ENCODE measurements at places on chromosomes 1 and 21. TPM values are rescaled to one million over a fixed set of nuclear protein-coding genes. Genes with fewer than 3 reads are reported as not detected.

GRCh38 chr1:31587720-31588423 lies 11.6 kb downstream of the TINAGL1 start:
- peak; percentile 82 for DNase-seq

GRCh38 chr1:218259800-218260199 lies 25.3 kb upstream of the RRP15 start:
- no peak for DNase-seq

- DNase-seq: no peak
Measured at GRCh38 chr1:179369751-179370341, 4.1 kb downstream of the AXDND1 start.

GRCh38 chr1:229948438-229948837 lies 118.6 kb upstream of the GALNT2 start:
- no peak for DNase-seq

GRCh38 chr1:234849832-234850231 lies 239.9 kb upstream of the IRF2BP2 start:
- DNase-seq: no peak

GRCh38 chr1:186078245-186078644 lies 296.8 kb downstream of the TPR start:
- DNase-seq: no peak

DNA sequence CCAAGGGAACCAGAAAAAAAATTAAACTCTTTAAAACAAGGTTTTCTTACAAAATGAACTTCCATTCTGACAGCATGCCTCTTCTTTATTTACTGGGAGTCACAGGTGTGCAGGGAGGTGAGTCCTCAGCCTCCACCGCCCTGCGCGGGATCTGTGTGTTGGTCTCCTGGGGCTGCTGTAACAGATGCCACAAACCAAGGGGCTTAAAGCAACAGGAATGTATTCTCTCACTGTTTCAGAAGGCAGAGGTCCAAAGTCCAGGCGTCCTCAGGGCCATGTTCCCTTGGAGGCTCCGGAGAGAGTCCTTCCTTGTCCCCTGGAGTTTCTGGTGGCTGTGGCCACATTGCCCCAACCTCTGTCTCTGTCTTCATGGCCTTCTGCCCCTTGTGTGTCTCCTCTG lies 123.6 kb upstream of the C1orf174 start:
- no peak for DNase-seq

- no peak for DNase-seq
Measured at GRCh38 chr1:223628233-223629125, 37.0 kb downstream of the CAPN8 start.

DNA sequence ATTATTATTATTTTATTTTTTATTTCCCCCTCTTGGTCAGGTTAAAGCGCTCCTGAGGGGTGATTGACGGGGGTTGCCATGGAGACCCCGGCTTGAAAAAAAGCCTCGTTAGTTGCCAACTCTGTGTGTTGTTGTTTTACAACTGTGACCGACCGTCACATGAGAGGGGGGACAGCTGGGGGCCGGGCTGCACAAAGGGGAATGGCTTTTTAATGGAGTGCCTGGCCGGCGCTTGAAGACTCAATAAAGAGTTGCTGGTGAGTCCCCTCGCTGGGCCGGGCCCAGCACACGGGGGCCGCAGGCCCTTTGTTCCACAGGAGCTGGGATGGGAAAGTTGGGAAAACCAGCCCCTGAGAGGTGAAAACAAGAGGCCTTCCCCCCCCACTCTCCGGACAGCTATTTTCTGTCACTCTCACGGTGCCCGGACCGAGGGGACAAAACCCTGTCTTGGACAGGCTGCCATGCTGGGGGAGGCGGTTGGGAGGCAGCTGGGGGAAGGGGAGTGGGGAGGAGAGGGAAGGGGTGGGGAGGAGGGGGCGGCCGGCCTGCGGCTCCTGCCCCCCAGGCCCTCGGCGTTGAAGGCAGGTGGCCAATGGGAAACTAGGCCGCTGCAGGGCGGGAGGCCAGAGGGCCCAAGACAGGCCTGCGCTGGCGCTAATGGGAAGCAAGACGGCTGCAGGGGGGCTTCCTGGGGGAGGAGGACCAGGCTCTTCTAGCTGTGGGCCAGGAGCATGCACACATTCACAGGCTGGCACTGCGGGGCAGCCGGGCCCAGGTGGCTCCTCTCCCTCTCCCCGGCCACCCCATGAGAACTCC lies 67.6 kb downstream of the CASZ1 start:
- no peak for DNase-seq

Gene ELAPOR1
- 0.75 TPM for total RNA-seq

Gene KIF1B
- total RNA-seq: 37.2 TPM
